ENCODE measurements at places on chromosomes 7 and 10.

DNA sequence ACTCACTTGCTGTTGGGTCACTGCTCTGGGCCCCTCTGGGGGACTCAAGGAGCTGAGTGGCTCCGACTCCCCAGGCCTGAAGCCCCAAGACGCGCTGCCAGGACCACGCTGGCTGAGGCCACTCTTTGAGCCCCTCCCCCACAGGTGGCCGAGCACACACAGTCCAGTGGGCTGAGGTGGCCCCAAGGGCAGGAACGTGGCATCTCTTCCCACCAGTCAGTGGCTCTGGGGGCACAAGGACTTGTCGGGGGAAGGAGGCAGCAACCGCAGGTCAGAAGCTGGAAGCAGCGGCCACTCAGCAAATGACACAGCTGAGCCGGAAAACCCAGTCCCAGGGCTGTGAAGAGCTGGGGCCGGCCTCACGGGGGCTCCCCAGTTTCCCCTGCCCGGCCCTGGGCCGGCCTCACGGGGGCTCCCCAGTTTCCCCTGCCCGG is 24.1 kb downstream of the GRIFIN start:
- no peak for DNase-seq

DNA sequence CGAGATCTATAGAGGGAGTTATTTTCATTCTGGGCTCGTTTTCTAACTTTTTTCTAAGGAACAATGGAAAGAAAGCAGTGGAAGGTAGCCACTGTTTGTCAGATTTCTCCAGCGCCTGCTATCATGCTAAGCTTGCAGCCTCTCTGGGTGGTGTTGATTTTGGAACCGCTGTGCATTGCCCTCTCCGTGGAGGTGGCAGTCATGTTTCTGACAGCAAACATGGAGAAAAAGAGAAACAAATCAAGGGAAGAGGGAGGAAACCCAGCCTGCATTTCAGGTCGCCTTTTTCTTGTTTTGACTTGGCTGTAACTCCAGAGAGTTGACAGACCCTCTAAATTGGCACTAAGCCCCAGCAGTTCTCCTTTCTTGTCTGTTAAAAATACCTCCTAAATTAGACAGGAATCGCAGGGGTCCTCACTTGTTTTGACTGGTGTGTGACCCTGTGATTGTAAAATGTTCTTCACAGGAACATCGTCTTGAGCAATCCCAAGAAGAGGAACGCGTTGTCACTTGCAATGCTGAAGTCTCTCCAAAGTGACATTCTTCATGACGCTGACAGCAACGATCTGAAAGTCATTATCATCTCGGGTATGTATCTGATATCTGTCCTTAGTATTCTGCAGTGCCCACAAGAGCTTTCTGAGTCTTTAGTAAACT is 4.8 kb downstream of the ECHDC3 start:
- DNase-seq: no peak

DNA sequence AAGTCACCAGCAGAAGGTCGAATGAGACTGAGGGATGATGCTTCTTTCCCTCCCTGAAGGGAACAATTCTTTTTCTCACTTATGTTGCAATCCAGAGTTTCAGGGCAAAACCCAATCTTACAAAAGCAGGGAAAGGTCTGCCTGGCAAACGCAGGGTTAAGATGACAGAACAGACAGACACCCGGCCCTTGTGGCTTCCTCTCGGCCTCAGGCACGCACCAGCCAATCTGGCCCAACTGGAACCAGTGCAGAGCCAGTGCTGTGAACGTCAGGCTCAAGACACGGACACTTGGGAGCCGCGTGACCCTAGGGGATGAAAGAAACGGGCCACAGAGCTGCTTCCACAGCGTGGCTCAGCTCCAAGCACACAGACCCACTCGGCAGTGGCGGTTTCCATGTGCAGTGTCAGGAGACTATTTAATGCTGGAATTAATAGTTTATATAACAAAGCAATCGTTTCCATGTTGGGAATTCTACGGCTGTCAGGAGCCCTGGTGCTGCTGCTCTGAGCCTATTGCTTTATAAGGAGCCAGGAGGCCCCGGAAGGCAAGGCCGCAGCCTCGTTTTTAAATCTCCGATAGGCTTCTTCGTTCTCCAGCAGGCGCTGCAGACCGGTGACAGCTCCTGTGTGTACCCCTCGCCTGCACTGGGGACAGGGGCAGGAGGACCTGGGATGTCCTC is 198.4 kb downstream of the DIP2C start:
- no peak for DNase-seq

DNA sequence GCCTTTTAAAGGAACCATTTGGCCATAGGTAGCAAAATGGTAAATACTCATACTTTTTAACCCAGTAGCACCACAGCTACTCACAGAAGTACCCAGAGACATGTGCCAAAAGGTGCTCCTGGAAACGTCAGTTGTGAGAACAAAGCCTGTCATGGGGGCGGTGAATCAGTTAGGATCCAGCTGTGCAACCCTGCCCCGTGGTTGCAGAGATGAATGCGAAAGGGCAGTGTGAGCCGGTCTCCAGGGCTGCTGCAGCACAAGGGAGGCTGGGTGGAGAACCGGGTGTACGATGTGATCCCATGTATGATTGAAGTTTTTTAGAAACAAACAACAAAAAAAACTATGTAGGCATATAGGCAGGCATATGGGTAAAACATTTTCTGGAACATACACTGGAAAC is 1.3 kb upstream of the LRRC18 start:
- DNase-seq: no peak

GRCh38 chr10:35707642-35708425 is 65.7 kb upstream of the FZD8 start:
- no peak for DNase-seq

- no peak for DNase-seq
Measured at GRCh38 chr7:82633592-82633991, 190.0 kb upstream of the CACNA2D1 start.

GRCh38 chr7:89837515-89837914 is 316.8 kb upstream of the STEAP1 start:
- no peak for DNase-seq

DNA sequence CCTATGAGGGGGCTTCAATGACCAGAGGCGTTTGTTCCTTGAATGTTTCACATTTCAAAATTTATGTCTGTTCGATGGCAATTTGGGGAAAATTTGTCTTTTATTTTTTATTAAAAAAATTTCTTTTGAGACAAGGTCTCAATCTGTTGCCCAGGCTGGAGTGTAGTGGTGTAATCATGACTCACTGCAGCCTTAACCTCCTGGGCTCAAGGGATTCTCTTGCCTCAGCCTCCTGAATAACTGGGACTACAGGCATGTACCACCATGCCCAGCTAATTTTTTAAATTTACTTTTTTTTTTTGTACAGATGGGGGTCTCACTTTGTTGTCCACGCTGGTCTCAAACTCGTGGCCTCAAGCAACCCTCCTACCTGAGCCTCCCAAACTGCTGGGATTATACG is 39.7 kb downstream of the OTUD1 start:
- no peak for DNase-seq

GRCh38 chr7:135428011-135428410 is 81.9 kb downstream of the CNOT4 start:
- no peak for DNase-seq

DNA sequence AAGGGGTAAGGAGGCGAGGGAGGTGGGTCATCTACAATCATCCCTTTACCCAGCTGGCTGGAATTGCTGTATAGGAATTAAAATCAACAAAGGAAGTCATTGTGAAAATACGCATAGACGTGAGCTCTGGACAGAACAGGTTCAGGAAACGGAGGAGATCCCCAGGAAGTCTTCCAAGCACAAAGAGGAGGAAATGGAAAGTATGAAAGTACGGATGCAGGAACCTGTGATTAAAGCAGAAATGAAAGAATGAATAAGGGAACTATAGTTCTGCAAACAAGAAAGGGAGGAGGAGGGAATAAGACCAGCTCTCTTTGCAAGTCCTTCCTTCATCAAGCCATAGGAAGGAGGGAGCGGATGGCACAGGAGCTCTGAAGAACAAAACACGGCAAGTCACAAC is 61.8 kb downstream of the PYROXD2 start:
- DNase-seq: no peak

DNA sequence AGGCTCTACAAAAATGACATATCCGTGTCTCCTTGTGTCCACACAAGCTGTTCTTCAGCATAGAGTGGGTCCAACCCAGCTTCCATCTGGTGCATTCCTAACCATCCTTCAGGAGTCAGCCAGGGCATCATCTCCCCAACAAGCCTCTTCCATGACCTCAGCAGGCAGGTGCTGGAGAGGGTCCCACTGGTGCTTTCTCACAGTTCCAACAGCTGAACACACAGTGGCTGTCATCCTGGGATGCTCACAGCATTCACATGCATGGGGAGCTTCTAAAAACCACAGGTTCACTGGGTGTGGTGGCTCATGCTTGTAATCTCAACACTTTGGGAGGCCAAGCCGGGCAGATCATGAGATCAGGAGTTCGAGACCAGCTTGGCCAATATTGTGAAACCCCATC is 6.4 kb upstream of the CYP3A4 start:
- no peak for DNase-seq

DNA sequence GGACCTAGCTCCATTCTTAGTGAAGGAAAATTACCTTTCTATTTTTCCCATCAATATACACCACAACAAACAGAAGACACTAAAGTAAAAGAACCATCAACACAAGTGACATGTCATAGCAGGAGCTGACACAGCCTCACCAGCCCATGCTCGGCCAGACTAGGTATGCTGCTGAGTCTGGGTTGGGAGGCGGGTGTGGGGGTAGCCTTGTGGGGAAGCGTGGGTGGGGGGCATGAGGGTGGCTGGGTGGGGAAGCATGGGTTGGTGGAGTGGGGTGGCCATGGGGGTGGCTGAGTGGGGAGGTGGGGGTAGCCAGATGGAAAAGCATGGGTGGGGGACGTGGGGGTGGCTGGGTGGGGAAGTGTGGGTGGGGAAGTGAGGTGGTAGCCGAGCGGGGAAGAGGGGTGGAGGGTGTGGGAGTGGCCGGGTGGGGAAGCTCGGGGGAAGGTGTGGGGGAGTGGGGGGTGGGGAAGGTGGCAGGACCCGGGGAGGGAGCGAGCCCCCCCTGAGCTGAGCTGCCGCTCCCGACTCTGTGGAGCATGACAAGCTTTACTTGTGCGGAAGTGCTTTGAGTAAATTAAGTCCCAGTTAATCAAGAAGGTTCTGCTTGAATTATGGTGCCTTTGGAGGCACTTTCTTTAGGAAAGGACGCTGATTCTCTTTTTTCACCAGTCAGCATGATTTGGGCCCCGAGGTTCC is 294.6 kb upstream of the ZNF32 start:
- DNase-seq: no peak

DNA sequence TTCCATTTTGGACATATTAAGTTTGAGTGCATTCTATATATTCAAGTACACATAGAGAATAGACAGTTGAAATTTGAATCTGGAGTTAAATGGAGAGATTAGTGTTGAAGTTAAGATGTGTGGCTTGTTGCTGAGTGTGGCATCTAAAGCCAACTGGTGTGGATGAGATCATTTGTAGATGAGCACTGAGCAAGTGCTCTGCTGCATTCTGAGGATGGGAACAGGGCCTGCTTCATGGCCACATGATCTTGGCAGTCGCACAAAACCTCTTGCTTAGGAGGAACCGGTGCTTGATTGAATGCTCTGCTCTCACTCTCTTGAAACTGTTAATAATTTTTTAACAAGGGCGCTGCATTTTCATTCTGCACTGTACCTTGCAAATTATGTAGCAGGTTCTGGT is 62.0 kb downstream of the EPDR1 start:
- DNase-seq: no peak

DNA sequence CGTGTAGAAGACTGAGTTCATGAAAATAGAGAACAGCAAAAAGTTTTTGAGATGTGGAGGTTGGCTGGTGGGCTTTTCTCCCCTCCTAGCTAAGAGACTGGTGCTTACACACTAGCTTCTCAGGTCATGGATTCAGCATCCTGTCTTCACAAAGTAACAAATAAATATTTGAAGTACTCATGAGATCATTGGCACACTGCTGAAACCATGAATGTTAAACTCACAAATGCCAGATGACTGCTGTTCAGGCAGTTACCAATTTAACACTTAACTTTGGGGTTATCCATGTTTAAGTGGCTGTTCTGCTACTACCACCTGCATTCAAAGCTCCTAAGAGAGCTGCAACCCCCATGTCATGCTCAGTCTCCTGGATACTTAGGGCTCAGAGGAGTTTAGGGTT is 119.0 kb upstream of the BET1 start:
- no peak for DNase-seq

DNA sequence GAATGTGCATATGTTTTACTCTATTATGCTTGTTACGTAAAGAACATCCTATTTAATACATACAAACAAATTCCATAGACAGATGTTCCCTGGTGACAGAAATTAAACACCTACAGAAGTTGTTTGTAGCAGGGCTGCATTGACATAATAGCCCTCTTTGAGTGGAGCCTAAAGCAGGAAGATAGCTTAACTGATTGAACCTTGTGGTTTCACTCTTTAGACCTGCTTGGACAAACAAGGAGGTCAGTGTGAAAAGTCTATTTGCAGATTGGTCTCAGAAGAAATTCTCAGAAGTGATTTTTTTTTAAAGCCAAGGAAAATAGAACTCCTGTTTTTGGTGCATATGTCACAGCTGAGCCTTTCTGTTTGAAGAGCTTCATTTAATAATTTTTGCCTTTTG is 121.3 kb downstream of the PPP1R9A start:
- DNase-seq: no peak

GRCh38 chr10:50607356-50607925 is 16.3 kb downstream of the SGMS1 start:
- DNase-seq: no peak

GRCh38 chr10:51718804-51719291 is 19.5 kb upstream of the CSTF2T start:
- DNase-seq: no peak

GRCh38 chr7:16594061-16594460 is 51.5 kb downstream of the ANKMY2 start:
- DNase-seq: no peak

DNA sequence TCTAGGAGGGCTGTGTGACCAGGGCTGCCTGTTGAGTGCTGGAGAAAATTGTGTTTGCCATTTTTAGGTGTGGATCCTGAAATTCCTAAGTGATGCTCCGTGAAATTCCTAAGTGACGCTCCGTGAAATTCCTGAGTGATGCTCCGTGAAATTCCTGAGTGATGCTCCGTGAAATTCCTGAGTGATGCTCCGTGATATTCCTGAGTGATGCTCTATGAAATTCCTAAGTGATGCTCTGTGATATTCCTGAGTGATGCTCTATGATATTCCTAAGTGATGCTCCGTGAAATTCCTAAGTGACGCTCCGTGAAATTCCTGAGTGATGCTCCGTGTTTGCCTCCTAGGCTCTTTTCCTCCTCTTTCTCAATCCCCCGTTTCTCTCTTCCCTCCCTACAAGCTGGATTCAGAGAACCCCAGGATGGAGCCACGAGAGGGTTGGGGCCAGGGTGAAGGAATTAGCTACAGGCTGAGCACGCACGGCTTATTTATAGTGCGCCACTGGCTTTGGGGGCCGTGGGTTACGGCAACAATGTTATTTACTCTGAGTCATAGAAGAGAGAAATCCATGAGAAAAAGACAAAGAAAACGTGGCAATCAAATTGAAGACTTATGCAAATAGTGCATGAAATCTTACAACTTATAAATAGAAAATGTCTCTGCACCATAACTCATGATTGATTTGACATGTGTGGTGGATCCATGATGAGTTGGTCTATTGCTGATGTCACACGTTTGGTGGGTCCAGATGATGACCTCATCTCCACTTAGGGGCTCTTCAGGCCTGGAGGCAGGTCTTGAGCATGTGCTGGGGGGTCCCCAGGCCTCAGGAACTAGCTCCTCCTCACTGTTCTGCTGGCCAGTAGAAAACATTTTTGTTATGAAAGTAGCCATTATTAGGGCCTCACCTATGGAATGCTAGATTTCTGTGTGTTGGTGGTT is 224.6 kb downstream of the WDR37 start:
- no peak for DNase-seq

Measured in stimulated activated CD4-positive, alpha-beta T cell treated with anti-CD3 and anti-CD28 coated beads, TNF-alpha, amount 100 ng/mL, for 48 hours (primary cell).